ENCODE measurements at places on chromosomes 13 and 19. TPM values are rescaled to one million over a fixed set of nuclear protein-coding genes. Genes with fewer than 3 reads are reported as not detected.

GRCh38 chr13:31022928-31023530, 90.6 kb downstream of the TEX26 start:
- no peak for DNase-seq

The KLK2 gene
- polyA plus RNA-seq, result not detected

The IFI30 gene
- 2.9 TPM for polyA plus RNA-seq

The ERICH4 gene
- polyA plus RNA-seq, result not detected

GRCh38 chr13:31427151-31428100, 227.7 kb downstream of the B3GLCT start:
- DNase-seq, result no peak

Data from hindlimb muscle (tissue), 1 donor.